ENCODE measurements at places on chromosomes 6 and 20.

DNA sequence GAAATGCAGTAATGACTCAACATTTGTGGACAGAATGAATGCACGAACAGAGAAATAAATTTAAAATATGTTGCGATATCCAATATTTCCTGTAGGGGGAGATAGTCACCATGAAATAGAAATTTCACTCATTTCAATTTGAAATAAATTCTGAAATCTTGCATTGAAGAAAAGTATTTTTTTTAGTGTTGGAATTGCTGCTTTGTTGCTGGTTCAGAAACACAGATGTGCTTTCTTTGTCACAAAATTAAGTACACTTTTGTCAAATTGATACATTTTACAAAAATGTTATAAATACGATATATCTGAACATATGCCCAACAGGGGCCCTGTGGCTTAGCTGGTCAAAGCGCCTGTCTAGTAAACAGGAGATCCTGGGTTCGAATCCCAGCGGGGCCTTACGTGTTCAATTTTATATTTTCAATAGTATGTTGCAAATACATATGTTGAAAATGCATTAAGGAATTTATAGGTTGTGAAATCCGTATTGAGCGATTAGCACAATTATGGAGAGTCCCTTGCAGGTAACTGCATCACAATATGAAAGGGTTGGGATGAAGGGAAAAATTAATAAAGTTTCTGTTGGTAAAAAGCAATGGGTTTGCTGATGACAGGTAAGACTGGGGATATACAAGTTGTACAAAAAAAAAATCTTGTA is 85.4 kb upstream of the PRSS16 start:
- DNase-seq: no peak

DNA sequence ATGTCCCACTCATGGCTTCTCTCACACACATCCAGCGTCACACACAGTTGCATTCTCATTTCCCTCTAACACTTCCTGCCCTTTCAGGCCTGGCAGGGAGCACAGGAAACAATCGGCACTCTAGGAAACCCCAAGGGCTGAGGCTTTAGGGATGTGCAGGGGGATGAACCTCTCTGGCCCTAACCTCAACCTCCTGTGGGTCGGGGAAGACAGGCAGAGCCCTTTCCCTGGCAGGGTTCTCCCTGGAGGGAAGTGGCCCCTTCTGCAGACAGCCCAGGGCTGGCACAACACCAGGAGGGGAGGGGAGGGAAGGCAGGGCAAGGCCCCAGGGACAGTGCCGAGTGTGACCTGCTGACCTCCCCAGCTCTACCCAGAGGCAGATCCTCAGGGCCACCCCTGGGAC is 2.7 kb downstream of the TEAD3 start:
- no peak for DNase-seq

DNA sequence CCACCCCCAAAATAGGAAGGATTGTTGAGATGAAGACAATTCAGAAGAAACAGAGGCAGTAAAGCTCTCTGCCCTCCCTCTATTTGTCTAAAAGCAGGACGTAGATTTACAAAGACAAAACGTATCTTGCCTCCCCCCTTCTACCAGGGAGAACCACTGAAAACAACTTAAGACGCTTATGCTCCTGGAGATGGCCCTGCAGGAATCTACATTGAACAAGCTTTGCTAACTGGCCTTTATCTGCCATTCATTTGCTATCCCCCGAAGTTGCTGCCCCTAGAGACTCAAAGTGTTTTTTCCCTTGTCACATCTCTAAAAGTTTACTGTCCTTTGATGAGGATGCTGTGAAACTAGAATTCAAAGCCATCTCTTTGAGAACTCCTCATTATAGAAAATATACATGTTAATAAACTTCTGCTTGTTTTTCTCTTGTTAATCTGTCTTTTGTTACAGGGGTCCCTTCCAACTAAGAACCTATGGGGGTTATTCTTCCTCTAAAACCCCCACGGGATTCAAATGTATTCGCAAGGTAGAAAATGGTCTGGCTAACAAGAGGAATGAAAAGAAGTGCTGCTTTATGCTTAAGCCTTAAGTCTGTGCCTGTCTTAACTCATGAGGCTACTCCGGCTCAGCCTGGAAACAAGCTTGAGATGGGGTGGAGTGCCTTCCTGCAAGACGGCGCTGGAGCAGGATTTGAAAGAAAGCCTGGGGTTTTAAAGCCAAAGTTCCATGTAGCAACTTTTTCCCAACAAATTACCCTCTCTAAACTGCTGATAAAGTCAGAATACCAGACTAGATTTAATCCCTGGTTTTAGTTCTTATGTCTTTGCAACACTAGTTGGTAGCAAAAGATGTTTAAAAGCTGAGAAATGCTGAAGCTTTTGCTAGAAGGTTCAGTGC is 88.0 kb downstream of the CLIC5 start:
- no peak for DNase-seq

GRCh38 chr6:157652601-157653363 is 170.3 kb upstream of the SNX9 start:
- no peak for DNase-seq

GRCh38 chr20:58046311-58046710 is 182.1 kb downstream of the ANKRD60 start:
- no peak for DNase-seq
